ENCODE measurements at places on chromosomes 11 and 22.

DNA sequence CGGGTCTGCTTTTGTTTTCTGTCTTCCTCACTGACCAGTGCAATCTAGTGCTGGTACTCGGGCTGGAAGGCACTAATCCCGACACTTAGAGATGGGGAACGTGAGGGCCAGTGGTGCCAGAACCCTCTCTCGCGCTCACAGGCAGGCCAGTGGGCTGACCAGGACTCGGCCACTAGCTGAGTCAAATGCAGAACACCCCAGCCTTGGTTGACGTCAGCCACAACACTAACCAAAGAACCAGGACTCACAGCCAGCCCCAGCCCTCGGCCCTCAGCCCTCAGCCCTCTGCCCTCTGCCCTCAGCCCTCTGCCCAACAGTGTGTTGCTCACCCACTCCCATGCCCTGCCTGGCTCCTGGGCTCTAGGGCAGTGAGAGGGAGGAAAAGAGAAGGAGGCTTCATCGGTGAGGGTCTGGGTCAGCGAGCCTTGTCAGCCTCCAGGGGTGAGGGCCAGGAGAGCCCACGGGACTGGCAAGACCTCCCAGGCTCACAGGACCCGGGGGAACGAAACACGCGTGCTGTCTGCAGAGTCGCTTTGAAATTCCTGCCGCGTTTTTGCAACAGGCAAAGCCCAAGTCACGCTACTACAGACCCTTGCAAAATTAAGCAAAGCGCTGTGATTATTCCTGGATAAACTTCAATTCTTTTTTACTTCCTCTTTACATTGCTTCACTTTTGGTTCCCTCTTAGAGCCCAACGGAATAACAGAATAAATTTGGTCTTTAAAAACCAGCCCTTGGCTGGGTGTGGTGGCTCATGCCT, 27.5 kb downstream of the KIAA0930 start:
- DNase-seq, result no peak

GRCh38 chr22:50326225-50326955, 422 bp downstream of the DENND6B start:
- DNase-seq, result no peak

DNA sequence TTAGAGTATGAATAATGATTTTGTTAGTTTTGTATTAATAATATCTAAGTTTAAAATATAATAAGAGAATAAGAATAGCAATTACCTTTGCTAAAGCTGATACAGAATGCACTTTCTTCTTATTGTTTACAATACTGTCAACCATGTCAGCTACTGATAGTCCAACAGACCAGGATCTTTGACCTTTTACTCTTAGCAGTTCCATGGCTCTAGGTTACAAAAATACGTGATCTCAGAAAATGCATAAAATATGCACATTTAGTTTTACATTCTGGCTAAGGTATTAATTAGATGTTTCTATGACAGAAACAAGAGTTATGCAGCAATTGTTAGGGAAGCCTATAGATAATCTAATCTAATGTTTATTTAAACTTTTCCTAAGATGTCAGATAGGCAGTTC, 7.5 kb upstream of the TSG101 start:
- no peak for DNase-seq

DNA sequence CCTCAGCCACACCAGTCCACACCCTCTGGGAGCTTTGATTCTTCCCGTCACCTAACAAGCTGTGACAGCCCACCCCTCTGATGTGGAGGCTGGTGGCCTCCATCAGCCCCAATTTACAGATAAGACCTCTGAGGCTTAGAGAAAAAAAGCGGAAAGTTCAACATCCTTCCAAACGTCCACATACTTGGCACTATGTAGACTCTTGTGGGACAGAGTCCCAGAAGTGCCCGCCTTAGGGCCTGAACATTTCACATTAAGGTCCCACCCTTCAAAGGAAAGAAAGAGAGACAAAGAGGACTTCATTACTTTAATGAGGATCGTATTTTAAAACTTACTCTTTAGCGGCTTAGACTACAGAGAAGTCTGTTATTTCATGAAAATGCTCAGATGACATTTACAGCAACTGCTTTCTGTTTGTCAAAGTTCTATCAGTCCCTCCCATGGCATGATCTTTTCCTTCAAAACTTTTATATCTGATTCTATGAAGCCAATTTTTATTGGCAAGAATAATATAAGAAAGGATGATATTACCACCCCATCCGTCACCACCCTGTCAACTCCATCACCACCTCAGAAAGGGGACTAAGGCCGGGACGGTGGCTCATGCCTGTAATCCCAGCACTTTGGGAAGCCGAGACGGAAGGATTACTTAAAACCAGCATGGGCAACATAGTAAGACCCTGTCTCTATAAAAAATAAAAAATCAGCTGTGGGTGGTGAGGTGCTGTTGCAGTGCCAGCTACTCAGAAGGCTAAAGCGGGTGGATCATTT, 15.7 kb upstream of the SCGB1A1 start:
- DNase-seq, result no peak

DNA sequence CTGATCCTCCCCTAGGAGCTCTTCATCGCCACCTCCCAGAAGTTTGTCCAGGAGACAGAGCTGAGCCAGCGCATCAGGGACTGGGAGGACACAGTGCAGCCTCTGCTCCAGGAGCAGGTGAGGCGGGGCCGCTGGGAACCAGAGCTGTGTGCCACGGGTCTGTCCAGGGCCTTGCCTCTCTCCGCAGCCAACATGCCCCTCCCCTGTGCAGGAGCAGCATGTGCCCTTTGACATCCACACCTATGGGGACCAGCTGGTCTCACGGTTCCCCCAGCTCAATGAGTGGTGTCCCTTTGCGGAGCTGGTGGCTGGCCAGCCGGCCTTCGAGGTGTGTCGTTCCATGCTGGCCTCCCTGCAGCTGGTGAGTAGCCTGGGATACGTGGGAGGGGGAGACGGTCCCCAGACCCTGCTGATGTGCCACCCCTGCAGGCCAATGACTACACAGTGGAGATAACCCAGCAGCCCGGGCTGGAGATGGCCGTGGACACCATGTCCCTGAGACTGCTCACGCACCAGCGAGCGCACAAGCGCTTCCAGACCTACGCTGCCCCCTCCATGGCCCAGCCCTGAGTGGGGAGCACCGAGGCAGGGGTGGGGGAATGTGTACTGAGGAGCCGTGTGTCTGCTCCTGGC, 2.5 kb downstream of the SCO2 start:
- DNase-seq, result no peak

Data from activated T-helper 1 cell treated with anti-CD3 and anti-CD28 coated beads, Interleukin-2, amount 50 U/mL, for 16 hours (primary cell).